ENCODE measurements at places on chromosomes 12 and 14.

- no peak for DNase-seq
Measured at GRCh38 chr12:24902511-24903328, 46.2 kb downstream of the BCAT1 start.

- DNase-seq: no peak
Measured at GRCh38 chr14:94933486-94933885, 163.6 kb upstream of the GSC start.

GRCh38 chr12:981961-982360, 9.1 kb upstream of the ERC1 start:
- no peak for DNase-seq

GRCh38 chr12:63424671-63425070, 243.6 kb downstream of the DPY19L2 start:
- no peak for DNase-seq

DNA sequence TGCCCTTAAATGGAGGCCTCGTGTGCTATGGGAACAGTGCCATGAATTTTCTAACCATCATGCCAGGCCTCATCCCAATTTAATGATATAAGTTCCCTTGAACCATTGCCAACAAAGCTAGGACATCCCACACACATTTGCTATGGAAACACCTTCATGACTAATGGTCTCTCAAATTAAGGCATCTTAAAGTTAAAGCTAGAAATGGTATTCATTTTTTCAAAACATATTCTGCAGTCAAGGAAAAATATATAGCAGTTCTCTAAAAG, 117.3 kb downstream of the BTG1 start:
- DNase-seq: no peak

DNA sequence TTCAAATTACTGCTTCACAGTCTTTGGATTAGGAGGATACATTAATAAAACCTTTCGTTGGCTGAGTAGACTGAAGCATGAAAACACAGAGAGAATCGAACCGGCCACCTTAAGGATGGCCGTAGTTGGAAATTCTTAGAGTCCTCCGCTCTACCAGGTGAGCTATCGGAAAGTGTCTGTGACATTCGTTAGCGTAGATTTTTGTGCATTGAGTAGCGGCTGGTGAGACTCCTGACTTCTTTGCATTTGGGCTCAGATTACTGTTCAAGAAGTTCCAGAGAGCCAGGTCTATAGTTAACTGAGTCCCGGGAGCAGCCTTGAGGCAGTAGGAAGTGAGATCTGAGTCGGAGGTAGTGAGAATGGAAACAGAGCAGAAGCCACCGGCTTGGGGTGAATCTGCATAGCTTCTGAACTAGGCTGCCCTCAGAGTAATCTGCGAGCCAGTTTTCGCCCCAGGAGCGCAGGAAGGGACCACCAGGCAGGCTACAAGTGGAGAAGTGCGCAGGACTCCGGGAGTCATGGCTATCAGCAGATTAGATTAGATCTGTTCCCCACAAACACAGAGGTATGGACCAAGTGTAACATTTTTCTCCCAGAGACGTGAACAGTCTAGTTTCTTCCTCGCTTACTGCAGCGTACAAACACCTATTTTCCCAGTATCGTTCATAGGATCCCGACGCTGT, 11.0 kb downstream of the OR6S1 start:
- DNase-seq: no peak

GRCh38 chr12:50611021-50611744, 106.4 kb downstream of the DIP2B start:
- no peak for DNase-seq

DNA sequence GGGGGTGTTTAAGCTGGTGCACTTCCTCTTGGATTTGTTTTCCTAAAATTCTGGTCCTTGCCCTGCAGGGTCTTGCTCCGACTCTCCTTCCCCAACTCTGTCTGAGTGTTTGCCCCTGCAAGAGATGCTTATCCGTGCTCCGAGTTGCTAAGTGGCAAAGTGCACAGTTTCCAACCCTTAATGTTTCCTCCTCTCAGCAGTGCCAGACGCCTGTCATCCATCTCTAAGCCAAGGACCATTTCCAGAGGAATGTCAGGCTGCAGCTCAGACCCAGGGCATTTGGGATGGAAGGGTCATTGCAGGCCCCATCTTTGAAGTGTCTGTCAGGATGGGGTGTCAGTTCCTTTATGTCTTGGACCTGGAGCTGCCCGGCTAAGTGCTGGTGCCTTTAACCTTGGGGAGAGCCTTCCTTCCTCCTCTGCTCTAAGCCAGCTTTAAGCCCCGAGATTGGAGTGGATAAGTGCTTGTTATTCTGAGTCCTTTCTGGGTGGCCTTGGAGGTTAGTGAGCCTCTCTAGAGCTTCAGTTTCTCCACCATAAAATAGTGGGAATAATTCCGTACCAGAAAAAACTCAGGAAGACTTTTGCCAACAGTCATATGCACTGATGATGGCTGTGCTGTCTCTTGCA, 15.0 kb downstream of the WNT5B start:
- no peak for DNase-seq

- DNase-seq: no peak
Measured at GRCh38 chr12:3328081-3328480, 162.9 kb upstream of the PRMT8 start.
